ENCODE measurements at places on chromosomes 4 and X.

- peak; percentile 43 for DNase-seq
Observed at GRCh38 chrX:1246816-1247215, 21.8 kb upstream of the CSF2RA start.

DNA sequence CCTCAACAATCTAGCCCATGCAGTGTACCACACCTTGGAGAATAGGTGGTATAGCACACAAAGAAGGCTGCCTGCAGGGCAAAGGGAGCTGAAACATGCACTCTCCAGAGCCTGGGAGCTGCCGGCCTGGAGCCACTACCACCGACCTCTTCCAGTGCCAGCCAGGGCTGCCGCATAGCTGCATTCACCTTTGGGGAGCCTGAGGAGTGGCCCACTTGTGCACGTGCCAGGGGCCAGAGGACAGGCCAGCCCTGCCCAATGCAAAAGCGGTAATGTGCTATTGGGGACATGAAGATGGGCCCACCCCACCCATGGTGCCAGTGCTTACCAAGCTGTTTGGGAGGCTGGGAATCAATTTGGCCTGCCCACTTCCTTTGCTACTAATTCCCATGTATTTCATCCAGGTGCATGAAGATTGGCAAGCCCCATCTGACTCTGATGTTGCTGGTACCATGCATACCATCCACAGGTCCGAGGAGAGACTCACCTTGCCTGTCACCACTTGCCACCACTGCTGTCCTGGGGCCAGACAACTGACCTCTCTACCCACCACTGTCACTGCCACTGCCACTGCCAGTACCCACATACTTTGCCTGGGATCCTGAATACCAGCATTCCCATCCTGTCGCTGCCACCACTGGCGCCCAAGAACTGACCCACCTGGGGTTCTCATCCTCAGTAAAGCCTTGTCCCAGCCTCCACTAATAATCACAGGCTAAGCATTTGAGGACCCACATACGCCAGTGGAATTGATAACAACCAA is 506.9 kb downstream of the MAGEB5 start:
- no peak for DNase-seq

- no peak for DNase-seq
Observed at GRCh38 chrX:118990512-118991227, 16.3 kb downstream of the LONRF3 start.

- DNase-seq, result no peak
Observed at GRCh38 chr4:159278399-159278798, 175.5 kb downstream of the RAPGEF2 start.

- DNase-seq, result no peak
Observed at GRCh38 chrX:115373308-115373707, 83.8 kb downstream of the LUZP4 start.

GRCh38 chr4:141078871-141079270 is 54.4 kb downstream of the RNF150 start:
- no peak for DNase-seq

DNA sequence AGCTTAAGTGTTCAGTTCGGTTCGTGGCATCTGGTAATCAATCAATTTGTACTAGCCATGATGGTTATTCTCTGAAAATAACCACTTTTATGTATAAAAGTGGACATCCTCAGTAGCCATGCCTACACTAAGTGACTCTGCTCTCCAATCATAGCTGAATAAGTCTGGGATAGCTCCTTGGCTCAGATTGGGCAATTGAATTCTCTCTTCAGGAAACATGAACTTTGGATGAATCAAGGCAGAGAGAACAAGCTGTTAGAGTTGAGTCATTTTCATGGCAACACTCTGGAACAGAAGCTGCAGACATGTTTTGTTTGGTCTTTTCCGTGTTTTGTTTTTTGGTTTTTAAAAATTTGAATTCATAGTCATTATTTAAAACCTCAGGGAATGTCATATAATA is 66.8 kb upstream of the TMEM164 start:
- DNase-seq, result no peak

DNA sequence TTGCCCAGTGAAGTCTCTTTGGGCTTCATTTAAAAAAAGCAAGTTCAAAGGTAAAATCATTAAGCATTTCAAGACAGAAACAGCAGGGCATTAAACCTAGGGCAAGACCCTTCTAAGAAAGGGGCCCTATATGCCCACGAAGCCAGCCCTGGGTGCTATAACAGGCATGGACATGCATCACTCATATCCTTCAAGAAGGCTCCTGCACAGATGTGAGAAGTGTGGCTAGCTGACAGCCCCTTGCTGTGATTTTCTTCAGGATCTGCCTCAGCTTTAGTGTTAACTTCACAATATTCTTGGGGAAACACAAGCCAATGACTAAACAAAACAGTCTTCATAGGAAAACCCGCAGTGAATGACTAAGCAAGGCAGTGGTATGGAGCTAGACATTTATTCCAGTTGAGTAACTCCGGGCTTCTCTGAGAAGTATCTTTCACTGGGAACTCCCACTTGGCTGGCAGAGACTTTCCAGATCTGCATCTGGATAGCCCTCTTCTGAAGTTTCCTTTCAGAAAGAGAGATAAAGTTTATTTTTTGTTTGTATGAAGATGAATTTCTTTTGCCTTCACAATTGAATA is 11.9 kb upstream of the MAOA start:
- DNase-seq, result no peak

GRCh38 chr4:66279084-66279483 is 608.8 kb upstream of the EPHA5 start:
- DNase-seq, result peak; percentile 0

GRCh38 chr4:7124689-7125442 is 57.0 kb upstream of the GRPEL1 start:
- no peak for DNase-seq

GRCh38 chr4:113699772-113700171 is 61.8 kb downstream of the CAMK2D start:
- DNase-seq, result no peak

DNA sequence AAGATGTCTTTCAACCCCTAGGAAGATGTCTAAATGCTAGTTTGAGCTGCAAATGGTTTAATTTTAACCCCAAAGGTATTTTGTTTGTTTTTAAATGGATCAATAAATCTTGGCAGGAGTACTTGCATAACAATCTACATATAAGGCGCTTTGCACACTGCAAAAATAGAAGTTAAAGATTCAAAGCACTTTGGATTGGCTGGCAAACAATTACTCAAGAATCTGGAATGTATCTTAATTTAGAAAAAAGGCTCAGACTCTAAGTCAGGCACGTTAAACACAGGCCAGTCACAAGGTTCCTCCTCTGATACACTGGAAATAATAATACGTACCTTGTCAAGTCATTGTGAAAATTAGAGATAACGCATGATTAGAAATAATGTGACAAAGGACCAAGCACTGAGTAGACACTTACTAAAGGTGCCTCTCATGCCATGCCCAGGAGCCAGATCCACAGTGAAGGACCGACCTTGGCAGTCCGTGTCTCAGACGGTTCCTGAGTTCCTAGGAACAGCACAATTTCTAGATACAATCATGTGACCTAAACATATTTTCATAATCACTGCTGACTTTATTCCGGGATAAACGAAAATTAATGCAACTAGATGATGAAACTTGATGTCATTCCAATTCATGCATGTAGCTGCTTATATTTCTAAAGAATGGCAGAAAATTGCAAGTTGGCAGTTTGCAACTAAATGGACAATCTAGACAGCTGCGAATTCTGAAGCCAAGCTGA is 49.6 kb downstream of the PROM1 start:
- no peak for DNase-seq

GRCh38 chr4:155008389-155008788 is 200.0 kb upstream of the NPY2R start:
- DNase-seq, result peak; percentile 76

- DNase-seq, result peak; percentile 96
Observed at GRCh38 chr4:8274765-8275547, 5.4 kb downstream of the HTRA3 start.

GRCh38 chr4:93731456-93731855 is 97.1 kb upstream of the ATOH1 start:
- peak; percentile 24 for DNase-seq

DNA sequence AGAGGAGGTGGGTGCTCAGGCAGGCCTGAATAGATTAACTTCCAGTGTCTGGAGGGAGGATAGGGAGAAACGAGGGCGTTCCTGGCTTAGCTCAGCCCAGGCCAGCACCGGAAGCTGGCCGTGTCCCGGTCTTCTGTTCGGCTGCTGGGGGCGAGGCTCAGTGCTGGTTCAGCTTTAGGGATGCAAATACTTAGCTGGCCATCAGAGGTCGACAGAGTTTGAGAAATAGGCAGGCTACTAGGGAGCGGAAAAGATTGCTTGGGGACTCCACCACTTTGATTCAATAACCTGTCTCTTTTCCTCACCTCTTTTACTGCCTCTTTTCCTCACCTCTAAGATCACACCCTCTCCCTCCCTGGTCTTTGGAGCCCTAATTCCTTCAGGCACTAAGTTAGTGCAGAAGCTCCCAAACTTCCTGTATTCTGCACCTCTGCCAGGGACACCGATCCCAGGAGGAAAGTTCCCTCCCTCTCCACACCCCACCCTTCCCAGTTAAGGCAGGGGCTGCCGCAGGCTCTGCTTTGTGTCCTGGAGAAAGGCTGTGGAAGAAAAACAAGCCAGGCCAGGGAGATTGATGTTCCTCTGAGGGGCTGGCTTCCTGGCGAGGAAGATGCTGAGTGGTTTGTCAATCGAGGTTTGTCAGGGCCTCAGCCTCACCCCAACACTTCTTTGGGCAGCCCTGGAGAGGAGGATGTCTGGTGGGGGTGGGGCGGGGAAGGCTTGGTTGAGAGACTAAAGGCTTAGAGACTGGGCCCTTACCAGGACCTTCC is 6.0 kb upstream of the EFNB1 start:
- DNase-seq, result peak; percentile 78

GRCh38 chr4:108777388-108777787 is 14.5 kb upstream of the ETNPPL start:
- no peak for DNase-seq

DNA sequence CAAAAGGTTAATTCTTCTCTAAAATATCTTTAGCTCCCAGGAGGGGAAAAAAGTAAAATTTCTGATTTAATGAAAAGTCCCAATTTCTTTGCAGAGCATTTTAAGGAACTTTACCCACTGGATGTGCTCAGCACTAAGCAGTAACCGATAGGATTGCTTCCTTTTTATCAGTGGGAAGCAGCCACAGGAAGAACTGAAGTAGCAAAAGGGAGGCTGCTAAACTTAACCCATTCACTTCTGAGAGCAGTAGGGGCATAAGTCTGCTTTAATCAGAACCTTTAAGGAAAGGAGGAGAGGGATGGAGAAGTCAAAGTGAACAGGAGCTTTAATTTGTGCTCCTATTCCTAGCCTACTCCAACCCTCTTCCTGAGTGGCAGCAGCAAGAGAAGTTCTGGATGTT is at the start of gene F8:
F8 (minus strand) TSS at position 139 of the 400 bp plus-strand sequence. CDS start 171 bp downstream, outside the sequence.
- DNase-seq, result no peak

- no peak for DNase-seq
Observed at GRCh38 chrX:32842053-32842452, 369.3 kb downstream of the DMD start.

GRCh38 chr4:110088670-110089069 is 109.7 kb downstream of the ELOVL6 start:
- no peak for DNase-seq

Measured in NCI-H82 (cell line).